ENCODE measurements at places on chromosomes 7 and 10.

DNA sequence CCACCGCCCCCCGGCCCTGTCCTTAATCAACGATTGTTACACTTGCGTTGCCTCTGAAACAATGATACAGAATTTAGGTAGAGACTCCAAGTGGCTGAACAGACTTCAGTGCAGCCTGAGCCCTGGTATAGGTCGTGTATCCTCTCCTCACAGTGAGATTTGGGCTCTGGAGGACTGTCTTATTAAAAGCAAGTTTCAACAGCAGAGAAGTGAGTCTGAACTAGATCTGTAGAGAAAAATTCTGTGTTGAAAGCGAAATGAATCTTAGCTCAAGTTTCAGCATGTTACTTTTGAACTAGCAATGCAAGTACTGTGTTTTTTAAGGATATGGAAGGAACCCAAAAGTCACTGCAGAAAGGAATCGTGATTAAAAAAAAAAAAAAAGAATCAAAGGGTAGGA, 103.1 kb downstream of the HOXA1 start:
- no peak for DNase-seq

- no peak for DNase-seq
Measured at GRCh38 chr10:76082956-76083355, 651.5 kb downstream of the LRMDA start.

DNA sequence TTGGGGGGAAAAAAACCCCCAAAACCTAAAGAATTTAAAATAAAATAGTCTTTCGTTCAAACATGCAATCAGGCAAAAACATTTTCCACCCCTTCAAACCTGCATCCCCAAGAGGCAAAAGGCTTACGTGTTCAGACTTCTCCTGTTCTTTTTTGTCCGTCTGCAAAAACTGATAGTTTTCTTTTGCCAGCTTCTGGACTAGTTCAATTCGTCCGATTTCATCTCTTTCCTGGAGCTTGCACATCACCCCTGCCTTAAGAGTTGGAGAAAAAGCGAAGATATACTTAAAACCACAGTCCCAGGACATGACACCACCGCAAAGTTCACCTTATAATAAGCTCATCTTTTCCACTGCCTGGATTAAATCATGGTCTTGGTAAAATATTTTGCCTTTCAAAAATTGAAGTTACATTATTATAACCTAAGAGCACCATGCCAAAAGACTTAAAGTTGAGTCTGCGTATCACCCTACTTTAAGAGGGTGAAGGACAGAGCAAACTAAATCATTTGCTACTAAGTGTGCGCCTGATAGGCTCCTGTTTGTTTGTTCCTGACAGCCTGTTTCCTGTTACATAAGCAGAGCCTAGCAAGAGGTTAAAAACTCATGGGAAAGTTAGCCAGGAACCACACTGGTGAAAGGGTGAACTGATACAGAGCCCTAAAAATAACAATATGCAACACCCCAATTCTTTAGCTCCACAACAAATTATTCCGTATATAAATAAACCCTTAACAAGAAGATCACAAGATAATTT, 137.0 kb downstream of the RAPGEF5 start:
- DNase-seq: no peak

- no peak for DNase-seq
Measured at GRCh38 chr7:71491336-71491735, 359.4 kb downstream of the GALNT17 start.

GRCh38 chr10:33041783-33042437, 83.9 kb upstream of the ITGB1 start:
- no peak for DNase-seq

DNA sequence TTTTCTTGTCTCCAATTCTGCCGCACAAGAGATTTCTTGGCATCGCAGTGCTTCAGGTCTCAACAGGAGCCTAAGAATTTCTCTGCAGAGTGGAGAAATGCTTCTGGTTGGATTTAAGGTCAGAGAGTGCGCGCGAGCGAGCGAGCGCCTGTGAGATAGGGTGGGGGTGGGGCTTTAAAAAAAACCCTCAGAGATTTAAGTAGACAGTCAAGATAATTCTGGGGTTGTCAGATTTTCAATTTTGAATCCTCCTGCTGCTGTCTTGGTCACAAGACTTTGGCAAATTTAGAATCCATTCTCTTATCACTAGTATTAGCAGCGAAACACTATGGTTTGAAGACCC, 49.7 kb downstream of the CPEB3 start:
- DNase-seq: no peak

- DNase-seq: no peak
Measured at GRCh38 chr10:88913127-88913526, 33.1 kb downstream of the STAMBPL1 start.

- DNase-seq: no peak
Measured at GRCh38 chr10:29881336-29881771, 178.0 kb downstream of the JCAD start.

DNA sequence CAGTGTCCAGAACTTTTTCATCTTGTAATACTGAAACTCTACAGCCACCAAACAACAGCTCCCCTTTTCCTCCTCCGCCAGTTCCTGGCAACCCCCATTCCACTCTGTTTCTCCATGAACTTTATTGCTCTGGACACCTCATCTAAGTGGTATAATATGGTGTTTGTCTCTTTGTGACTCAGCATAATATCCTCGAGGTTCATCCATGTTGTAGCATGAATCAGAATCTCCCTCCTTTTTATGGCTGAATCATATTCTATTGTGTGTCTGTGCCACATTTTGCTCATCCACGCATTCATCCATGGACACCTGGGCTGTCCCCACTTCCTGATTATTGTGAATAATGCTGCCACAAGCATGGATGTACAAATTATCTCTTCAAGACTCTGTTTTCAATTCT, 124.4 kb upstream of the FGFR2 start:
- DNase-seq: no peak

DNA sequence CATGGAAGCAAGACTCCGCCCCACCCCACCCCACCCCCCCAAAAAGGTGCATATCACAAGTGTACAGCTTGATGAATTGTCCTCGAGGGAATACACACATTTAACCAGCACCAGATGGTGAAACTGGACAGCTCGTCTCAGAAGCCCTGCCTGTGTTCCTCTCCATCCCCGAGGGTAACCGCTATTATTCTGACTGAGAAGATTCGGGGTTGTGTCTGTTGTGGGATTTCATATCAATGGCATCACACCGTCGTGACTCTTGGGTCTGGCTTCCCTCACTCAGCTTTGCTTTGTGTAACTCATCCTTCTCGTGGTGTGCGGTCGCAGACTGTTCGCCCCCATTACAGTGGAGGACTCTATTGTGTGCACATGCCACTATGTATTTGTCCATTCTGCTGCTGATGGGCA, 18.9 kb downstream of the PODXL start:
- no peak for DNase-seq

DNA sequence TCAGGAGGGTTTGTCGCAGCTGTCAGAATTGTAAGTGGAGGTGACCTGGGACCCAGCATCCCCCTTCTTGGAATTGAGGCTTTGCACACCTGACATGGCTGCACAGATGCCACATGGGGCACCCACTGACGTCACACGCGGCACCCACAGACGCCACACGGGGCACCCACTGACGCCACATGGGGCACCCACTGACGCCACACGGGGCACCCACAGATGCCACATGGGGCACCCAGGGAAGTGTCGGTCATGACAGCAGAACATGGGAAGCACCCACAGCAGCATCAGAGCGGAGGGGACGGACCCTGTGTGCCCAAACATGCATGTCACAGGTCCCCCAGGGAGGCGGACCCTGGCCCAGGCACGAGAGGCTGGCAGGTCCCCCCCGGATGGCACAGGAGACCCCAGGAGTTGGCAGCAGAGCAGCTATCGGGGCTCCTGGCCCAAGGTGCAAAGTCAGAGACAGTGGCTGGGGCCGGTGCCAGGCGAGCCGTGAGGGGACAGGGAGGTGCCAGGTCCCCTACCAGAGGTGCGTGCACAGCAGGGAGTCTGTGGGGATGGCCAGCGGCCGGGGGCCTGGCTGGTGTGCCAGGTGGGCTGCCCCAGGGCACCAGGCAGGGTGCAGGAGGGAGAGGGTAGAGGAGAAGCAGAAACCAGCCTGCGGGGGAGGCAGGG, 21.1 kb downstream of the KNDC1 start:
- DNase-seq: no peak

DNA sequence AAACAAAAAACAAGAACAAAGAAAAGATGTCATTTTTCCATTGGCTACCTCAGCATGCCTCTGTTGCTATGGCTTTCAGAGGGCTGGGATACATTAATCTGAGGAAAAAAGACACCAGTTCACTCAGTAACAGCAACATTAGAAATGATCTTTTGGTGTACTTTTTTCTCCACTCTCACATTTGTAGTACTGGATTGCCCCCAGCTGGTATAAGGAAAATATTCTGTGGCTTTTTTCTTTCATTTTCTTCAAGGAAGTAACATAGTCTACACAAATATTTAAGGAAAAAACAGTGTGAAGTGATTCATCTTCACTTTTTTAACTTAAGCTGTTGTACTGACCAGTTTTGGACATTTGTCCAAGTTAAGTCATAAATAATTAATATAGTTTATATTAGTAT, 482.3 kb downstream of the SORCS1 start:
- DNase-seq: no peak

GRCh38 chr10:80186364-80187012, 18.8 kb downstream of the ANXA11 start:
- no peak for DNase-seq

All from GM19239 (cell line).